A549 treated with RU486 at 1 μM for 4 hours (cell line): ENCODE measurements at places on chromosomes 1 and 21. TPM values are rescaled to one million over a fixed set of nuclear protein-coding genes. Genes with fewer than 3 reads are reported as not detected.

CSF3R gene
- not detected in 5 replicates for total RNA-seq

NLRP3 gene
- total RNA-seq: not detected in 5 replicates

NBPF8 gene
- 3.9 to 5.2 TPM (median 4.6 TPM) in 5 replicates for total RNA-seq

CYP4A11 gene
- total RNA-seq: not detected in 5 replicates

SLC9C2 gene
- not detected in 5 replicates for total RNA-seq

OVAAL gene
- 0.10 TPM in 1 of 5 replicates, not detected in the others for total RNA-seq

MPZ gene
- 0.17 to 0.35 TPM (median 0.30 TPM) in 5 replicates for total RNA-seq

LRIG2 gene
- 3.0 to 5.0 TPM (median 3.6 TPM) in 5 replicates for total RNA-seq

C21orf58 gene
- 3.2 to 5.8 TPM (median 5.3 TPM) in 5 replicates for total RNA-seq

RHCE gene
- not detected in 5 replicates for total RNA-seq

RGS8 gene
- not detected in 5 replicates for total RNA-seq

LSS gene
- 9.5 to 13.8 TPM (median 12.4 TPM) in 5 replicates for total RNA-seq

FAM151A gene
- total RNA-seq: not detected in 5 replicates

ZNF593OS gene
- 0.36 TPM in 1 of 5 replicates, not detected in the others for total RNA-seq

ZMYND12 gene
- 0.16 to 0.77 TPM (median 0.25 TPM) in 5 replicates for total RNA-seq

CALML6 gene
- total RNA-seq: 0.22 to 0.27 TPM (median 0.25 TPM) in 4 of 5 replicates, not detected in the other

RNU1-4 gene
- 5.0 TPM in 1 of 5 replicates, not detected in the others for total RNA-seq

CELA3B gene
- total RNA-seq: not detected in 5 replicates

MIER1 gene
- total RNA-seq: 5.6 to 14.0 TPM (median 10.6 TPM) in 5 replicates

TMPRSS3 gene
- 0.10 to 0.53 TPM (median 0.24 TPM) in 4 of 5 replicates, not detected in the other for total RNA-seq

ZNF692 gene
- total RNA-seq: 12.4 to 25.1 TPM (median 24.3 TPM) in 5 replicates

PTCH2 gene
- 0.14 to 0.30 TPM (median 0.20 TPM) in 5 replicates for total RNA-seq

ELAPOR1 gene
- 0.37 to 1.5 TPM (median 0.51 TPM) in 5 replicates for total RNA-seq

DMBX1 gene
- 0.71 to 1.2 TPM (median 1.0 TPM) in 5 replicates for total RNA-seq

BCL2L15 gene
- 0.36 to 0.94 TPM (median 0.62 TPM) in 5 replicates for total RNA-seq

TUT4 gene
- total RNA-seq: 14.9 to 20.3 TPM (median 17.6 TPM) in 5 replicates

CD53 gene
- total RNA-seq: not detected in 5 replicates

POFUT2 gene
- 18.0 to 24.3 TPM (median 21.0 TPM) in 5 replicates for total RNA-seq

SDHC gene
- 233 to 270 TPM (median 243 TPM) in 5 replicates for total RNA-seq
